ENCODE measurements at places on chromosomes 6 and 20.
A peak's percentile ranks its signal among the peaks of the same experiment; 100 is the strongest.

GRCh38 chr20:54284928-54285704 lies 77.2 kb downstream of the PFDN4 start:
- peak; percentile 2 for DNase-seq

- peak; percentile 77 for DNase-seq
Measured at GRCh38 chr20:1266167-1266973, at the start of gene SNPH. TSS of gene SNPH (plus strand) at chr20:1266294. CDS start at chr20:1296240, 29,946 bp downstream.

DNA sequence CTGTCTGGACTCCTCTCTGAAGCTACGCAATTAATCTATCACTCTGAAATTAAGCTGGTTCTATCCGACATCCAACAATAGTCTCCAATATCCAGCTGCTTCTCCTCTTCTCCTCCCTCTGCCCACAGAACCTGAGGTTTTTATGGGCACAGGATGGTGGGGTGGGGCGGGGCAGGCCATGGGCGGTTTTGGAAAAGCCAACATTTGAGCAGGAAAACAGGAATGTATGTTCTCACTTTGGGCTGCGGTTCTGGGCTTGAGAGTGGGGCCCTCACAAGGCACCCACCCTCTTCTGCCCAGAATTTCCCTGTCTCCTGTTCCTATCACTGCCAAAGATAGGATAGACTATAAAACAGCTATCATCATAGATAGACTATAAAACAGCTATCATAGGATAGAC lies 1144.2 kb downstream of the EPHA7 start:
- no peak for DNase-seq

DNA sequence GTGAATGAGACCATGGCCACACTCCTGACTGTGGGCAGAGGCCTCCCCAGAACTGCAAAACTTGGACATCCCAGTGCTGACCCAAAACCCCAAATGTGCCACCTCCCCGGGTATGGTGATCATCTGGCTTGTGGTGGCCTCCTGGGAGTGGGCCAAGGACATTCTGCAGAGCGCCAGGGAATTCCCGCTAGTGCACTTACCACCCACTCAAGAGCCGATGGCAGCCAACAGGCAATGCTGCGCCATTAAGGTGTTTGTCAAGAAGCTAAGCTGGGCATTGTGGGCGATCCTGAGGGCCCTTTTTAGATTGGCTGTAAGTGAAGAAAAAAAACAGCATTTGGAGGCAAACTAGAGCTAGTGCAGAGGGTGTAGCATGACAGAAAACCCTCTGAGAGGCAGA lies 9.4 kb downstream of the MMP24 start:
- no peak for DNase-seq

- DNase-seq = no peak
Measured at GRCh38 chr6:27312950-27313271, 838 bp upstream of the POM121L2 start.

DNA sequence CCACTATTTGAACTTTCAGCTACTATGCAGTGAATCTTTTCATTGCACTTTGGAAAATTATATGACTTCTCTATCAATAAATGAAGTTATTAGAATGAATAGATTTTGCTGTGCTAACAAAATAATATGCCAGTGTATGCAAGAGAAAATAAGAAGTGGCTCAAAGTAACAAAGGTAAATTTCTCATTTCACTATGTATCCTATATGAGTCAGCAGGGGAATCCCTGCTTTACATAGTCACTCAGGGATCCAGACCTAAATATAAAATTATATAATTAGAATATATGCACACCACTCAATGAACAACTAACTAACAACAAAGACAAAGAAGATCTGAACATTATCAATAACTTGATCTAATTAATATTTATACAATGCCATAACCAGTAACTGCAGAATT lies 390.8 kb upstream of the IRAK1BP1 start:
- no peak for DNase-seq

DNA sequence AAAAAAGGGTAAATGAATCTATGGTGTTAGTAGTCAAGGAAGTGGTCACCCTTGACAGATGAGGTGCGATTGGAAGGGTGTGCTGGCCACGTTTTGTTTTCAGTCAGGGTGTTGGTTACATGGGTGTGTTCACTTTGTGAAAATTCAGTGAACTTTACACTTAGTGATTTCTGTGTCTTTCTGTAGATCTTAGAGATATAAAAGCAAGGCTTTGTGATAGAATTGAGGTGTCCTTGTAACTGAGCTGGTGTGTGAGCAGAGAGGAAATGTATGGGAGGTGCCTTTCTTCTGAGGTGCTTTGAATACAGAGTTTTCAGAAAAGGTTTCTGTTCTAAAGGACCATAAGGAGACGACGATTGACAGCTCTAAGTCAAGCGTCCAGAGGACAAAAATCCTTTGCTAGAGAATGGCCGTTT lies 90.5 kb downstream of the SAMD3 start:
- DNase-seq = no peak

DNA sequence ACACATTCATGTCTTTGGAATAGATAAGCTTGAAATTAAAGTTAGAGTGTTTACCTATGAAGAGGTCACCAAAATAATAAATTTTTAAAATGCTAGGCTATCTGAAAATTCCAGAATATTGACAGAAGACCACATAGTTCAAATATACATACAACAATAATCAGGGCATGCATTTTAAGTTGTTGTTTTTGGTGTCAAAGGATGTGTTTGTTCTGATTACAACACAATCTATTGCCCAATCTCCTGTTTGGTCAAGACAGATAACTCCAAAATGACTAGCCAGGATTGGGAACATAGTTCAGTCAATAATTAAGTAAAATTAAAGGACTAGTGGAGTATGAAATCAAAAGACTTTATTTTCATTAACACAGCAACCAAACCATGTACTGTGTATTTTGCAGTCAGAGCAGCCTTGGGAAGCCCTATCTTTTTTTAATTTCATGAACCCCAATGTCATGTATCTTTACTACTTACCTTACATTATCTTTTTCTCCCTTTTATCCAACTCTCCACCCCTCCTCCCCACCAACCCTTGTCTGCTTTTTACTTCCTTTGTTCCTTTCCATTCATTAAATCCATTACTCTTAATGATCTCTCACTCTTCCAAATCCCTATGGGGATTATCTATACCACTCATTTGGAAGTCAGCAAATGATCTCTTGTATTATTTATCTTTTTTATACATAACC lies 111.2 kb downstream of the CDK19 start:
- DNase-seq = no peak

DNA sequence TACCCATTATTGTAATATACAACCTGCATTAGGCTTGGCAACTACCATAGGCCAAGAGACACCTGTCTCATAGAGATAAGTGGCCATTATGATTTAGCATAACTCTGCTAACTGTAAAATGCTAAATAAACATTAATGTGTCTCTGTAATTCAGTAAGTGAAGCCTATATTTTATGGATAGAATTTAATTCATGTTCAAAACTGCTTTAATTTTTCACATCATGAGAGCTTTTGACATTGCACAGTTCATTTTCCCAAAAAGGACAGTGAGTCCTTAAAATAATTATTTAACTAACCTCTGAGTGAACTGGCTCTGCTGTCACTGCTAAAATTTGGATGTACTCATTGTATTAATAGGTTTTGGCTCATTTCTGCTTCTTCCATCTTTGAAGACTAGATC lies 41.4 kb upstream of the TMX4 start:
- DNase-seq = no peak

DNA sequence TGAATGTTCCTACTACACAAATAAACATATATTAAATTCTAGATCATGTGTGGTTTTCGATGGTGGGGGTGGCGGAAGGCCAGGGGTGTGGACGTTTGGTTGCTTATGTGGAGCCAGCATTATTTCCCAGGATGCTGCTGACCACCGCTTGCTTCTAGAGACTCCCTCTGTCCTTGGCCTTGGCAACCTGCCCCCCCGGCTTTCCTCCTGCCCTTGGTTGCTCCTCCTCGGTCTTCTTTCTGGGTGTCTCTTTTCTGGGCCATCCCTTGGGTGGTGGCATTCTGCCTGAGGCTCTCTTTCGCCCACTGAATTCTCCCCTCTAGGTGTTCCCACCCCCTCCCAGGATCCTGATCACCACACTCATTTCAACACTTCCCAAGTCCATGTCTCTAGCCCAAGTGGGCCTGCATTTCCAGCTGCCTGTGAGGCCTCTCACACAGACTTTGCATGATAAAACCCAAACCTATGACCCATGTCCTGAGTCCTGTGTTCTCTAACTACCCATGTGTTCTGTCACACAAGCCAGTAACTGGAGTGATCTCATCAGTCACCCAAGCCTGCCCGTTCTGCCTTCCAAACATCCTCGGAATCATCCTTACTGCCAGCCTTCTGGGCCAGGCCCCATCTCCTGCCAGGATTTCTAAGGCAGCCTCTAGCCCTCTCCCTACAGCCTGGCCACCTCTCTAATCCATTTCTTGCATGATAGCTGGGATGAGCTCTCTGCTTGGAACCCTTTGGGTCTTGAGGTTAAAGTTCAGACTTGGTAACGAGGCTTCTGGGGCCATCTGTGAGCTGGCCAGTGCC lies 71.2 kb downstream of the CDS2 start:
- DNase-seq = no peak

GRCh38 chr6:163243692-163244589 lies 170.6 kb upstream of the QKI start:
- DNase-seq = peak; percentile 19

DNA sequence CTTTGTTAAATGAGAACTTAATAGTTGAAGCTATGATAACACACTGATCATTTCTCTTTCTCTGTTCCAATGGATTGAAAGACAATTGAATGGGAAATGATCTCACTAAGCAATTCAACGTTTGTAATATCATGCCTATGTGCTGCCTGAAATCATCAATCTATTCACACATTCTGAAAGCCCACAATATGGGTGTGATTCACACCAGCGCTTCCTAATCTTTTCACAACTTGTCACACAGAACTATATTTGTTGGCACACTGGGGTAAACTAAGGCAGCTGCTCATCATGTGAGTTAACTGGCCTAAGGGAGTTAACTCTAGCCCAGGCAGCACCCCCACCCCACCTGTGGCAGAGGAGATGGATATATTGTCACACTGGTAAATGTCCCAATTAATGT lies 37.1 kb upstream of the UTRN start:
- no peak for DNase-seq

DNA sequence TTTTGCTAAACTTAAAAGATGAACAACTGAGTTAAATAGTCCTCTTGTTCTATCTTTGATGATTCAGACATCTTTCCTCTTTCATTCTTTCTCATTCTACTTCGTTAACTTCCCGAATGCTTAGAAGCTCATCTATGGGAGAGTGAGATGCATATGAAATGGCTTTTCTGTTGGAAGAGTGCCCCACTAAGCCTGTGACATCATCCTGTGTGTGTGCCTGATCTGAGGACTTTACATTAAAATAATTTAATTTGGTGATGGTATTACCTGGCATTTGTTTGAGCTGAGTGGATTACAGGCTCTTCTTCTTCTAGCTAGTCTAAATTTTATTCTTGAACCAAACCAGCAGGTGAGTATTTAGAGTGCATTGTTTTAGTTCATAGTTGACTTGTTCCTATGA lies 626.5 kb downstream of the QKI start:
- DNase-seq = no peak

DNA sequence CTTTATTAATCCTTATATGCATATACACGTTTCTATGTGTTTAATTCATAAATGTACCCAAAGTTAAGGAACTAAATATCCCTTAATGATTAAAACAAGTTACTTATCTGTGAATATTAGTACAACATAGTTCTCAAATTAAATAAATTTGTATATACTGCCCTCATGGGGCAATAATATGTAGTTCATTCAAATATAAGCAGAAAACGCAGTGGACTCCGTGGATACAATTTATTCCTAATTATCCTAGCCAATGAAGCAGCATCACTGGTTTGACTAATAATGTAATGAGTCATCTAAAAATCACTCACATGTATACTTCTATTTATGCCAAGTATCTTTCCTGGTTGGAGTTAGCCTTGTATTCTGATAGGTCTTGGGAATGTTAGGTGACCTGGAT lies 111.6 kb downstream of the TBC1D32 start:
- DNase-seq = peak; percentile 38

DNA sequence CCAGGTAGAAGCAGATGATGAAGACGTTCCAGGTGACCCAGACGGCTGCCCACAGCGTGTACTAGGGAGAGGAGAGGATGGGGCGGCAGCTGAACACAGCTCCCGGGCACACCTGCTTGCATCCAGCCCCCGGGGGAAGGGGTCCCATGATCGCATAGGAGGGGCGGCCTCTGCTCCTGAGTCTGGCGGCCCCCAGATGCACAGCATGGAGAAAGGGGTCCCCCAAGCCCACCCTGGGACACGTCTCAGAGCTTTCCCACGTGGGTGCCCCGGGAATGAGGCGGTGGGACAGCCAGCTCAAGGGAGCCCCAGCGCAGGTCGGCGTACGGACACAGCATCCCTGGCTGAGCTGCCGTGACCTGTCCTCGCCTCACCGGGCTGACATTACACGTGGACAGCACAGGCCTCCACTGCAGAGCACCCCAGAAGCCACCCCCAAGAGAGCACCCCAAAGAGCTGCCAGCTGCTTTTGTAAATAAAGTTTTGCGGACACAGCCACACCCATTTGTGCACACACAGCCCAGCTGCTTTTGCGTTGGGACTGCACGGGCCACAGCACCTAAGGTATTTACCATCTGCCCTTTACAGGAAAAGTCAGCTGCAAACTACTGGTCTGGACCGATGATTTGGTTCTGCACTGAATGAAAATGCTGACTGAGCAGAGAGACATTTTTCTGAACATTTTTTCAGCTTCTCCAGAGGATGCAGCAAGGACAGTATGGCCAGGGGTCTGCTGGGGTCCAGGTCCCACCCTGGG lies 5.2 kb downstream of the NKAIN4 start:
- DNase-seq = no peak

GRCh38 chr6:129263176-129263575 lies 380.2 kb downstream of the LAMA2 start:
- DNase-seq = no peak

DNA sequence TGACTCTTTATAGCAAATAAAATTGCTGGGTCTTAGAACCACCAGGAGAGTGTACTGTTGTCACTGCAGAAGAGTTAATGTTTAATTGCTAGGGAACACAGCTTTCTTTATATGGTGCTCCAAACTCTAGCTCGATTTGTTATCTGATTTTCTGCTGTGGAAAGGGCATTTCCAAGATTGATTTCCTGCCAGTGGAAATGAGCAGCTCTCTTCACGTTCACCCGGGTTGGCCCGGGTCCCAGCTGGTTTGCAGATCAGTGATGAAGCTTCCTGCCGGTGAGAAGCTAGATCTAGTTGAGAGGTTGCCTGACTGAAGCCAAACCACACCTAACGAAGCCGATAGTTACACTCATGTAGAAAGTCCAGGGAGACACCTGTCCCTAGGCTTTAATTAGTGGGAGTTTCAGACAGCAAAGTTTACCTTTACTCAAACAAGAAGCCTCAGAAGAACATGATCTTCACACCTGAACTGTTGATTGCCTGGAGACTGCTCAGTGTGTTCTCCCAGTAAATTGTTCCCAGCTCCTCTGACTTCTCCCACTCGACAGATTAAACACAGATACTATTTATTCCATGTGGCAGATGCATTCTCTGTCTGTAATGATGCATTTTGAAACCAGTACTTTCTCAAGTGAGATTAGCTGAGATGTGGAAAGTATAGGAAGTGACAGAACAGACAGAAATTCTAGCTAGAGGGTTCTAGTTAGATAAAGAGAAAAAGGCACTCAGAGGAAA lies 27.8 kb downstream of the PAQR8 start:
- DNase-seq = peak; percentile 71
